ENCODE measurements at places on chromosomes 1 and 21.

DNA sequence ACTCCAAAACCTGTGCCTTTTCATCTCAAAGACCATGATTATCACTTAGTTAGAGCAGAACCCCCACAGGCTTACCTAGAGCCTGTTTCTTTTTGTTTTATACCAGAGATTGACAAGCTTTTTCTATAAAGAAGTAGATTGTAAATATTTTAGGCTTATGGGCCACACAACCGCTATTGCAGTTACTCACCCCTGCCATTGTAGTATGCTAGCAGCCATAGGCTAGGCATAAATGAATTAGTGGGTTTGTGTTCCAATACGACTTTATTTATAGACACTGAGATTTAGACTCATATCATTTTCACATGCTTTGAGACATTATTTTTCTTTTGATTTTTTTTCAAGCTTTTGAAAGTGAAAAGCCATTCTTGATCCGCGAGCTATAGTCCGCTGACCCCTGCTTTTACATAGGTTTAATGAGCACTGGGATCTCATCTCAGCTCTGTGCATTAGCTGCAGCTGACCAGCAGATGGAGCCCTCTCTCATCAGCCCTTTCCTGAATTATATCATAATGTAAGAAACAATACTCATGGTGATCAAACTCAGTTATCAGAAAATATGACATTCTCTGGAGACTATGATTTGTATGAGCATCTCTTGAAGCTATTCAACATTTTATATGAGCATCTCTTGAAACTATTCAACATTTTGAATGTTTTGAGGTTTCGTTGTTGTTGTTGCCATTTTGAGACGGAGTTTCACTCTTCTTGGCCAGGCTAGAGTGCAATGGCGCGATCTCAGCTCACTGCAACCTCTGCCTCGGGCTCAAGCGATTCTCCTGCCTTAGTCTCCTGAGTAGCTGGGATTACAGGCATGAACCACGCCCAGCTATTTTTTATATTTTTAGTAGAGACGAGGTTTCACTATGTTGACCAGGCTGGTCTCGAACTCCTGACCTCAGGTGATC, 111.9 kb upstream of the L1TD1 start:
- DNase-seq, result peak; percentile 62

DNA sequence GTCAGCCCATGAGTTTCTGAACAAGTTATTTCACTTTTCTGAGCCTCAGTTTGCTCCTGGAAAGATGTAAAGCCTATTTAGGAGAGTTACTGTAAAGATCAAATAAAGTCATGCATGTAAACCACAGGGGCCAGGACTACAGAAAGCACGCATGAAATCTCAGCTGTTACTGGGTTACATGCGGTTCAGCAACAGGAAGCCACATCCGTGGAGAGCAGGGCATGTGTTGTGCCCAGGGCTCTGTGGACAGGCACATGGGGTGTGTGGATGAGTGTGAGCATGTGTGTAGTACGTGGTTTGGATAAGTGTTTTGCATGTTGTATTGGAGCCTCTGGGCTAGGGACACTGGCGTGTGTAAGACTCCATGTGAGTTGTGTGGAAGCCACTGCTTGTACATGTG, 2.2 kb upstream of the EPHA2 start:
- no peak for DNase-seq

GRCh38 chr1:5982868-5983267, 9.4 kb downstream of the NPHP4 start:
- DNase-seq, result no peak

- DNase-seq, result no peak
Observed at GRCh38 chr21:31706562-31706961, 25.4 kb downstream of the SCAF4 start.

DNA sequence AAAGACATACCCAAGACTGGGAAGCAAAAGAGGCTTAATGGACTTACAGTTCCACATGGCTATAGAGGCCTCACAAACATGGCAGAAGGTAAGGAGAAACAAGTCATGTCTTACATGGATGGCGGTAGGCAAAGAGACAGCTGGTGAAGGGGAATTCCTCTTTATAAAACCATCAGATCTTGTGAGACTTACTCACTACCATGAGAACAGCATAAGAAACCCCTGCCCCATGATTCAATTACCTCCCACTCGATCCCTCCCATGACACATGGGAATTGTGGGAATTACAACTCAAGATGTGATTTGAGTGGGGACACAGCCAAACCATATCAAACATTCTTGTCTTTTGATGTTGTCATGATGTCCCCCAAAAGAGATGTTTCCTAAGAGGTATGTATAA, 103.3 kb downstream of the DUSP10 start:
- no peak for DNase-seq

GRCh38 chr1:233668725-233669294, 54.9 kb downstream of the KCNK1 start:
- peak; percentile 66 for DNase-seq

DNA sequence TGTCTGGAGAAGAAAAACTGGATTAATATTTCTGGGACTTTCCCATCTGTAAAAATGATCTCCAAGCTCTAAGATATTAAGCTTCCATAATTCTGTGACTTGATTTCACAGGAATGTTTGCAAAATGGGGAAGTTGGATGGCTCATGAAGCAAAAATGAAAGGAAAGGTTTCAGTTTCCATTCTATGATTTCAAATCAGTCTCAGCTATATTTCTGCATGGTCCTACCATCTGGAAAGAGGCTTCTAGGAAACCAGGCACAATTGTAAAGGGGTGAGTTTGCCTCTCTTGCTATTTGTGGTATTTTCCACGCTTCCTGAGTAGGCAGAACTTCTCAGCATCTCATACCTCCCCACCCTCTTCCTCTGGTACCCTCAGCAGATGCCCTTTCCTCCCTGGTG, 22.4 kb upstream of the ACTN2 start:
- DNase-seq, result no peak

DNA sequence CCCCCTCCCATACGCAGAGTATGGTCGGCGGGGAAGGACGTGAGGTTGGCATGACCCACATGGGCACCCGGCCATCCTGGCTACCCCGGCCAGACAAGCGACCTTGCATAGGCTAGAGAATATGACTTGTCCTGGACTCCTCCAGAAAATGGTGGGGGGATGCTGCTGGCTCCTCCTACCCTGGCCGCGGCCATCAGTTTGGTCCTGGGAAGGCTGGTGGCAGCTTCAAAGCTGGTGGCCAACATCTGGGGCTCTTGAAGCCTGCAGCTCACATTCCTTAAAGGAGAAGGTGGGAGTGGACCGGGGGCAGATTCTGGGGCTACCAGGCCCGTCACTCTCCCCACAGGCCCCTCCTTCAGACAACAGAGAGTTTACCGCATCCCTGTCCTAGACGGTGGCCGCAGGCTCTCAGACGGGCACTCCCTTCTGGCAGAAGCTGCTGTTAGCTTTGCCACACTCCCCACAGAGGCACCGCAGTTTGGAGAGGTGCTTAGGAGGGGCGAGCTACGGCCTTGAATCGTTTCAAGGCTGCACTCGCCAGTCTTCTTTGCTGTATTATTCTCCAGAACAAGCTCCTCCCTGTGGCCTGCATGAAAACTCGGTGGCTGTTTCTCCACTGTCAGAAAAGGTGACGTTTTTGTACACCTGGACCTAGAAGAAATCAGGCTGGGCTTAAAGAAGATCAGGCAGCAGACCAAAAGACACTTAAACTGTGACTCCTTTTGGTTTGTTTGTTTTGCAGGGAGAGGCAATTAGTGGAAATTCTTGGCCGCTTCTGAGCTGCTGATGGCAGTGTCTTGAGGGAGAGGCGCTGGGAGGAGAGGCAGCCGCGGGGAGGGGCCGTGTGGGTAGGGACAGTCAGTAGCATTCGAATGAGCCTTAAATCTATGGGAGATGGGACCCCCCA, 68.0 kb downstream of the RUNX3 start:
- no peak for DNase-seq

- no peak for DNase-seq
Observed at GRCh38 chr1:41915786-41916571, 2.7 kb downstream of the HIVEP3 start.

- no peak for DNase-seq
Observed at GRCh38 chr21:38822778-38823238, 17.1 kb downstream of the ETS2 start.

DNA sequence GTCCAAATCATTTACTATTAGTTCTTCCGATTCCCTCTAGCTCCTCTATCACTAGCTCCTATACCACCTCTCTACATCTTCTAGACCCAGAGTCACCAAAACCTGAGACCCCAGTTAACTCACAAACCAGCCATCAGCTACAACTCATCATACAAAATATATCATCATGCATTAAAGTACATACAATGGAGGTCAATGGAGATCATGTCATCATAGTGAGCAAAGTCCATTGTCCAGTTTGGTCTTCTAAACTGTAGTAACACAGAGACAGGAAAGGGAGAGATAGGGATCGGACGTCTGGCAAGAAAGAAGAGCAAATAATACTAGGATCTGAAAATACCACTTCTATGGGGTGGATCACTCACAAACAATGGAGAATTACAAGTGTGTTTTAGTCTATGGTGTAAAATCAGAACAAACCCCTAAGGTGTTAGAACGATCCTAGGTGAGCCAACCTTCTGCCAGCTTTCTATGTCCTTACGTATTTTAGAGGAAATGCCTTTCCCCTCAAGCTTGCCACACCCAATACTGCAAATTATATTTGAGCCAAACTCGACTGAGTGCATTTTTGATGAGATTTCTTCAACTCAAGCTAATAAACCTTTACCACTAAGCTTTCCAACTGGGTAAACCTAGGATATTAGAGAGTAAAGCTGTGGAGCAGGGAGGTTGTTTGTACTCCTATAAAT, 3.9 kb downstream of the ADIPOR1 start:
- no peak for DNase-seq

DNA sequence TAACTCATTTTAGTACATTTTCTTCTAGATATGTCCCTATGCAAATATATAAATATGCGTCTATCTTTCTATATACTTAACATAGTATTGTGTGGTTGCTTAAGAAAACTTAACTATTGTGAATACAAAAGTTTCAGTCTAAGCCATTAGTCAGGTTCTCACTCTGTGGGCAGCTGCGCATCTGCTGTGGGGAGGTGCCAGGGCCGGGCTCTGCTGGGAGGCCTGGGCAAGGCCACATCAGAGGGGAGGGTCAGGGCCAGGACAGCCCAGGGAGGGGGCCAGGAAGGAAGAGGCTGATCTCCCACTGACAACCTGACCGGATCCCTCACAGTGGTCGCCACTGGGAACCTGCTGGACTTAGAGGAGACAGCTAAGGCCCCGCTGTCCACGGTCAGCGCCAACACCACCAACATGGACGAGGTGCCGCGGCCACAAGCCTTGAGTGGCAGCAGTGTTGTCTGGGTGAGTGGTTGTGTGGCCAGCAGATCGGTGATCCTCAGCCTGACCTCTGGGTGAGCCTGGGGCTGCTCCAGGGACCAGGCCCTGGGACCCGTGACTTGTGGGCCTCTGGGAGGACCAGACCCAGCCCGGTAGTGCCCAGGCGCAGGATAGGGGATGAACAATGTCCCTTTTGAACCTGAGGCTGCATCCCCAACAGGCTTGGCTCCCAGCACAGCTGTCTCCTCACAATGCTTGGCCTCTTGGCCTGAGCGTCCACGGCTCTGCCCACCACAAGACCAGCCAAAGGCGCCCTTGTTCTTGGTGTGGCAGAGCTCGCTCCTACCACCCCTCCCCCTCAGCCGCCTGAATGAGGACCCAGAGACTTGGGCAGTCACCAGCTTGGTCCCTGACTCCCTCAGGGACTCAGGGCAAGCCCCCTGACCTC, 20.2 kb downstream of the LDLRAP1 start:
- DNase-seq, result no peak

DNA sequence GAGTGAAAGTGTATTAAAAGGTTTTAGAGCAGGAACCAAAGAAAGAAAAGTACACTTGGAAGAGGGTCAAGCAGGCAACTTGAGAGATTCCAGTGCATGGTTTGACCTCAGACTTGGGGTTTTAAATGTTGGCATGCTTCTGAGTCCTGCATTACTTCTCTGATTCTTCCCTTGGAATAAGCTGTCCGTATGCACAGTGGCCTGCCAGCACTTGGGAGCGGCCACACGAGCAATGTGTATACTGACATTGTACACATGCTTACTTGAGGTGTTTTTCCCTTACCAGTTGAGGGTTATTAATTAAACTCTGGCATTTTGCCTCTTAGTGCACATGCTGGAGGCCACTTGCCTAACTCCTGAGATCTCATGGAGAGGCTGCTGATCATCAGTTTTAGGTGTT, 786.6 kb upstream of the RGS18 start:
- DNase-seq, result no peak

- DNase-seq, result no peak
Observed at GRCh38 chr1:162065016-162065415, 4.5 kb upstream of the NOS1AP start.

DNA sequence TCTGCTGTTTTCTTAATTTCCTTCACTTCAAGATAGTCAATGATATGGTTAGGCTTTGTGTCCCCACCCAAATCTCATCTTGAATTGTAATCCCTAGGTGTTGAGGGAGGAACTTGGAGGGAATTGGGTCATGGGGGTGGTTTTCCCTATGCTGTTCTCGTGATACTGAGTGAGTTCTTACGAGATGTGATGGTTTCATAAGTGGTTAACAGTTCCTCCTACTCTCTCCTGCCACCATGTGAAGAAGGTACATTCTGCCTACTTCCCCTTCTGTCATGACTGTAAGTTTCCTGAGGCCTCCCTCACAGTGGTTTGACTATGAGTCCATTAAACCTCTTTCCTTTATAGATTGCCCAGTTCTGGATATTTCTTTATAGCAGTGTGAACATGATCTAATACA, 74.0 kb upstream of the SAMSN1 start:
- DNase-seq, result no peak

DNA sequence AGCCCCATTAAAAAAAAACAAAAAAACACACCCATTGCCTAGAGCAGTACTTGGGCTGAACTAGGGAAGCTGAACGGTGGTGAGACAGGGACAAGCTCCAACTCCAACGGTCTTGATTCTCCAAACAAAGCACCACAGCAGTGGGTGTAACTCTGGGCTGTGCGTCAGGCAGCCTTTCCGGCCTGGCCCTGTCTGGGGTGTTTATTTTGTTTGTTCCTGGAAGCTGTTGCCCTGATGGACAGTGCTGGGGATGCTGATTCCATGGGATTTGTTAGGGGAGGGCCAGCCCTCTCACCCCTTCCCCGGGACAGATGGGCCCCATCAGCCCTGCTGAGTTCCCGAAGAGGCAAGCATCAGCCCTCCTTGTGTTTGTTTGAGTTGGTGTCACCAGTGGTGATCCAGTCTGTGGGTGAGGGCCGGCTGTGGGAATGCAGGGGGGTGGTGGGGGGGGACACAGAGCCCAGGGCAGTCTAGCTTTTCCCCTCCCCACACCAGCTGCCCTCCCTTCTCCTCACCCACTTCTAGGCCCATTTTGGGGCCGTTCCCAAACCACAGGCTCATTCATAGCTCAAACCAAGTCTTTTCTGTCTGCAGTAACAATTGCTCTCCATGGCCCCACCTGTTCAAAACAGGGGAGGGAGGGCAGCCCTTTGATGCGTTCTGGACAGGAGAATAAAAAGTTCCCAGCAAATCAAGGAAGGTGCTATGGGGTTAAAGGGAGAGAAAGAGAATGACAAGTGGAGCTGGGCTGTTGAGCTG, 4.5 kb downstream of the WNT2B start:
- no peak for DNase-seq

DNA sequence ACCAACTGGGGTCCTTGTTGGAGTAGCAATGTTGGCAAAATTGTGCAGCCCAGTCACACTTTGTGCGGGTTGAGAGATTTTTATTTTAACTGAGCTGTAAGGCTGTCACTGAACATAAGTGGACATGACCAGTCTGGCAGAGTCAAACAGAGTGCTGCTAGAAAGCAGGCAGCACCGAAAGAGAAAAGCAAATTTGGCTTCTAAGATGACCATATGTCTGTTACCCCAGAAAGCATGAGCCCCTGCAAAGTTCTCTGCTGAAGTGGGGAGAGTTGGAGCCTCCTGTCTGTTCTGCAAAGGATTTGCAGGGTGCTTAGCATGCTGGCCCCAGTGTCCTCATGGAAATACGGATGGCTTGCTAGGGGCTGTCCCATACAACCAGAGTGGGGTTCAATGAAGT, 220.4 kb downstream of the PBX1 start:
- DNase-seq, result no peak

Data from AG08395 (cell line).